AG04450 (cell line): ENCODE measurements at places on chromosomes 5 and 9.
A peak's percentile ranks its signal among the peaks of the same experiment; 100 is the strongest.

DNA sequence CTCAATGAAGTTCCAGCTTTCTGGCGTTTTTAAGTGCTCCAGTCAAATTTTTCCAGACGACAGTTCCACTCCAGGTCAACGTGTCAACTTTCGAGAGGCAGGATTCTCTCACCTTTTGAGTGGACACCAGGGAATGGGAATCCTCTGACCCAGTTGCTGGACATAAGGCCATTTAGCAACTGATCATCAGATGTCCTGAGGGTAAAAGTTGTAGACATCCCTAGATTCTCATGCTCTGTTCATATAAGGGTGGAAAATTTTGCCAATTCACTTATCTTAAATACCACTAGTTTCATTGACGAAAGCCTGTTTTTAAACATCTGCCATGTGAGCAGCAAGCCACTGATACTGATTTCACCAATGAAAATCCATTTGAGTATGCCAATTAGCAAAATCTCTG lies 275.5 kb downstream of the MAST4 start:
- no peak for DNase-seq

GRCh38 chr9:83544002-83544698 lies 5.9 kb upstream of the FRMD3 start:
- DNase-seq, result no peak

DNA sequence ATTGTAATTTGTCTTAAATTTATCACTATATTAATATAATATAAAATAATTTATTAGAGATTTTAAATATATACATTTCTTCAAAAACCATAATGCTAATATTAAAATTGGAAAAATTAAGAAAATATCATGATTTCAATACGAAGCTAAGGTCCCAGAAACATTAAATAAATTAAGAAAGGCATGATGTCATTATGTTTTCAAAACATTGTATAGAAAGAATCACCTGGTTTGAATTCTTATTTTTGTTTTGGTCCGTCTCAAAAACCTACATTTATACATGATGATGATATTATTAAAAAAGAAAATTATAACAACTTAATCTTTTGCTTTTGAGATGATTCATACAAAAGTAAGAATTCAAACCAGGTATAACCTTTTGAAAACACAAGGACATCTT lies 8.2 kb upstream of the EDIL3 start:
- DNase-seq, result no peak

GRCh38 chr5:154118385-154118784 lies 72.1 kb upstream of the GALNT10 start:
- DNase-seq, result no peak

DNA sequence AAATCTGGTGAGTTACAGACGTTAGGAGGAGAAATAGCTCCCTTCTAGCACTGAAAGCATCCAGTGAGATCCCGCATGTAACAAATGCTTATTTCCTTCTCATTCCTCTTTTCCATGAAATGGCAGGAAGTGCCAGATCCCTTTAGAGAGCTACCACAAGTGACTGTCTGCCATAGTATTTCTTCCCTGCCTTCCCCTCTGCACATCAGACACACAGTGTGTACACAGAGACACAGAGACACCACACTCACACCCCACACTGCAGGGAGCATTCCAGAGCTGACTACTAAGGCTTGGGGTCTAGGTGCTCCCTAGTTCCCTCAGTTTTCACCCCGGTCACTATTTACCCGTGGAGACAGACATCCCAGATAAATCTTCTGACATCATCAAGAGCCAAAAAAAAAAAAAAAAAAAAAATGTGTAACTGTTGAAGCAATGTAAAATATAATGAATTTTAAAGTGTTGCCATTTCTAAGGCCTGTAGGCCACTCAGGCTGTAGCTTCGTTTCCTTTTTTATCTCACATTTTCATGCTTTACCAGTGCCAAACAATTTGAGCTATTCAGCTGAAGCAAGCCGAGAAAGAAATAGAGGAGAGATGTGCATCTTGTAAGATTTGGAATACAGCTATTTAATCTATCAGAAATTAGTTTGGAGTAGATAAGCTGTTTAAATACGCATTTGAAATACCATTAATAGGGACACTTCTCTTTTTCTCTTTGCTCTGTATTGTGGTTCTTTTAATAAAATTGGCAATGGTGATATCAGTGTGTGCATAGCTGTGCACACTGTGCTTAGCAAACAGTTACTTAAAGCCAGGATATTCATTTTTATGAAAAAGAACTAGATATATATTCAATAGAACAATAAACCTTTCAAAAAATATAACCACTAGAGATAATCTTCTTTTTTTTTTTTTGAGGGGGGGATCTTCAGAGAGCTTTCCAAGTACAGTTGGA lies 405.5 kb downstream of the PDE4D start:
- DNase-seq, result no peak

DNA sequence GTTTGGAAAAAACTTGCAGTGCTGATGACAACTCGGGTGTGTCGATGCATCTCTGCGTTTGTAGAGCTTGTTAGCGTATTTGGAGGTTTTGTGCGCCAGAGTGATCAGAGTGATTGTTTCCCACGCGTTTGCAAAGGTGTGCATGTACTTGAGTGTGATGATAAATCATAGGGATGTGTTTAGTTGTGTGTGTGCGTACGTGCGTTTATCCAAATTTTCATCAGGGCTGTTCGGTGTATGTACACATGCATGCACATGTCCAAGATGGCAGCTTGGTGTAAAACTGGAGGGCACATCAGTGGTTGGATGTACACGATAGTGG lies 248 bp upstream of the C1QTNF2 start:
- DNase-seq, result no peak

GRCh38 chr9:2281031-2281802 lies 266.1 kb downstream of the SMARCA2 start:
- DNase-seq, result no peak

DNA sequence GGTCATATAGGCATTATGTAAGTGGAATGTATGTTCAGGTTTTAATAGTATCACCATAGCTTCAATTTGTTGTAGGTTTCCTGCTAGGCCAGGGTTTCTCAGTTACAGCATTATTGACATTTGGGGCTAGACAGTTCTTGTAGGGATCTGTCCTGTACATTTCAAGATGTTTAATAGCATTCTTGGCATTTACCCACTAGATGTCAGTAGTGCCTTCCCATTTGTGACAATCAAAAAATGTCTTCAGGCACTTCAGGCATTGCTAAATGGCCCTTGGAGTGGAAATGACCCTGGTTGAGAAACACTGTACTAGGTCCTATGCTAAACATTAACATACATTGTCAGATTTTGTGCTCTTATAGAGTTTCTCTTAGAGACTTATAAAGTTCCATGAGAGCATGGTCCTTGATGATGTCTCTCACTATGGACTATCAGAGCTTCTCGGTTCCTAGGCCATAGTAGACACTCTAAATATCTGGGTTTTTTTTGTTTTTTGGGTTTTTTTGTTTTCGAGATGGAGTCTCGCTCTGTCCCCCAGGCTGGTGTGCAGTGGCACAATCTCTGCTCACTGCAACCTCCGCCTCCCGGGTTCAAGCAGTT lies 1.4 kb downstream of the KIF20A start:
- DNase-seq, result peak; percentile 18

DNA sequence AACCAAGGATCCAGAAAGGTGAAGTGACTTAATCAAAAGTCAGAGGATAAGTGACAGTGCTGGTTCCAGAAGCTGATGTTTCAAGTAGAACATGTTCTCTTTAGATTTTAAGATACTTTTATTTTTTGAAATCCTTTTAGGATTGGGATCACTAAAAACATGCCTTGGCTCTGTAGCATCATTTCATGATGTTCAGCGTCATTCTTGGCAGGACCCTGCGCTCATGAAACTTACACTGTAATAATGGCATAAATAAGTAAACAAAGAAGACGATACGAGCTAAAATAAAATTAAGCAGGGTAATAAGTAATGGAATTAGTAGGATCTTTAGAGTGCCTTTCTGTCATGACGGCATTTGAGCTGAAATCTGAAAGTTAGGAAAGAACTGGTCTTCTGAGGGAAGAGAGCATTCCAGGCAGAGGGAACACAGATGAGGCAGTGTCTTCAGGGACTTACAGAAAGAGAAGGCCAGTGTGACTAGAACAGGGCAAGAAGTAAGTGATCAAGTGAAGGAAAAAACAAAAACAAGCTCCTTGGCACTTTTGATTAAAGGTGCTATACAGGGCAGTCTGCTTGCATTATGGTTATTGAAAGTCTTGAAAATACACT lies 19.9 kb downstream of the CTNNA1 start:
- no peak for DNase-seq

GRCh38 chr5:53008751-53009150 lies 19.6 kb downstream of the ITGA2 start:
- no peak for DNase-seq

- no peak for DNase-seq
Measured at GRCh38 chr5:180492226-180492903, 1.8 kb upstream of the CNOT6 start.

- DNase-seq, result no peak
Measured at GRCh38 chr5:64790210-64790609, 21.5 kb downstream of the CWC27 start.

- DNase-seq, result no peak
Measured at GRCh38 chr9:107246259-107247254, 36.5 kb upstream of the RAD23B start.

GRCh38 chr9:89522959-89523285 lies 25.0 kb upstream of the SEMA4D start:
- DNase-seq, result no peak

- DNase-seq, result no peak
Measured at GRCh38 chr5:45643056-45643455, 53.1 kb downstream of the HCN1 start.

DNA sequence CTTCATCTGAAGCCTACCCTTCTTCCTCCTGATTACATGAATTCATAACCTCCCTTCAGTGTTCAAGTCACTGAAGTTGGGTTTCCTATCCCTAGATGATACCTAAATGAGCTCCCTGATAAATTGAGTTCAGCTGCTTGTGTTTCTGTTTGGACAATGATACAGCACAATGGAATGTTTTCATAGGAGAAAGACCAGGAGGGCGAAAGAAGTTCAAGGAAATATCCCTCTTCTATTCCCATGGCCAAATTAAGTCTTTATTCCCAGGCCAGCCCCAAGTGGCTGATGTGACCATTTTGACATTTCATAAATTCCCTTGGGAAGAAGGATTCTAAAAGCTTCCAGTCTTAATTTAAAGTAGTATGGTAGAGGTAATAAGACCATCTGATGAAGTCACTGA lies 555.8 kb upstream of the CLINT1 start:
- peak; percentile 39 for DNase-seq

DNA sequence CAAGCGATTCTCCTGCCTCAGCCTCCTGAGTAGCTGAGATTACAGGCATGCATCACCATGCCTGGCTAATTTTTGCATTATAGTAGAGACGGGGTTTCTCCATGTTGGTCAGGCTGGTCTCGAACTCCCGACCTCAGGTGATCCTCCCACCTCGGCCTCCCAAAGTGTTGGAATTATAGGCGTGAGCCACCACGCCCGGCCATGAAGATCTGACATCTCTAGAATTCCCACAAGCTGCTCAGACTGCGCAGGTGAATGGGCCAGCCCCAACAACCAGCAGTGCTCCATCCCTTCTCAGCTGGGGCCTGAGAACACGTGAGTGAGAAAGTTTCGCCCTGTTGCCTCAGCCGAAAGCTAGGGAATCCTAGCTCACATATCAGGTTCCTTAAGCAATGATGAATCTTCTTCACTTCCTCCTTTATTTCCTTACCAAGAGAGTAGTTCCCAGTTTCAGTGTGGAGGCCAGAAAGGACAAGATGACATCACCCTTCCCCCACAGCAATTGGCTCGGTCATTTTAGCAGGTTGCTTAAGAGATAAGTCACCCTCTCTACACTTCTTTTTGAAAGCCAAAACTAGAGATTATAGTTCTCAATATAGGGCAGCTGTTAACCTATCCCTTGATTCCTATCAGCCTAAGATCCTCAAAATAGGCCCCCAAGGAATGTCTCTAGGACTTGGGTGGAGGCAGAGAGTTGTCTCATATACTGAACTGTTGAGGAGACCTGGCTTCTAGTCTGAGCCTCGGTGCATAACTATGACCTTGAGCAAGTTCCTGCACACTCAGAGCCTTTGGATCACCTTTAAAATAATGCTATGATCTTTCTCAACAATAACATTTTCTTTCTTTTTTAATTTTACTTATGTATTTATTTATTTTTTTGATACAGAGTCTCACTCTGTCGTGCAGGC lies 23.9 kb upstream of the PPP2CA start:
- DNase-seq, result no peak

GRCh38 chr9:95875305-95876137 lies at the start of gene ERCC6L2:
Gene ERCC6L2 (plus strand): TSS chr9:95875691. CDS start chr9:95876039, 348 bp downstream.
- peak; percentile 98 for DNase-seq

- no peak for DNase-seq
Measured at GRCh38 chr5:4230786-4231641, 635.4 kb downstream of the IRX1 start.

DNA sequence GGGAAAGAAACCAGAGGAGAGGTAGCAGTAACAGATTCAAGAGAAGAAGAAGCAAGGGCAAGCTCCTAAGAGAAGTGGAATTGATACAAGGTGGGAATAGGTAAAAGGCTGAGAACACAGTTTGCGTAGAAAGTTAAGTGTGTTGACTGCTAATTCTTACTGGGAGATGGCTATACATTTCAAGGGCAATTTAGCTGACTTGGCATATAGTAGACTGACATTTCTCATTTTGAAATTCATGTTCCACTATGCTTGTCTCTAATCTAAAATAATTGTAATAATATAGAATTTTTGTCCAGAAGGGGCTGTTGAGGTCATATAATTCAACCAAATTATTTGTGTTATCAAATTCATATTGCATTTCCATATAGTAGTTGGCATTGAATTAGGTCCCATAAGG lies 144.0 kb downstream of the ATG10 start:
- no peak for DNase-seq

GRCh38 chr9:131013771-131014676 lies 5.0 kb downstream of the LAMC3 start:
- DNase-seq, result no peak

- no peak for DNase-seq
Measured at GRCh38 chr9:120397453-120397852, 182.5 kb downstream of the CDK5RAP2 start.

GRCh38 chr5:179906795-179907555 lies 722 bp downstream of the TBC1D9B start:
- DNase-seq, result no peak

- no peak for DNase-seq
Measured at GRCh38 chr9:95504053-95504963, 12.5 kb downstream of the PTCH1 start.

GRCh38 chr5:39198127-39198526 lies 21.2 kb downstream of the FYB1 start:
- DNase-seq, result no peak

DNA sequence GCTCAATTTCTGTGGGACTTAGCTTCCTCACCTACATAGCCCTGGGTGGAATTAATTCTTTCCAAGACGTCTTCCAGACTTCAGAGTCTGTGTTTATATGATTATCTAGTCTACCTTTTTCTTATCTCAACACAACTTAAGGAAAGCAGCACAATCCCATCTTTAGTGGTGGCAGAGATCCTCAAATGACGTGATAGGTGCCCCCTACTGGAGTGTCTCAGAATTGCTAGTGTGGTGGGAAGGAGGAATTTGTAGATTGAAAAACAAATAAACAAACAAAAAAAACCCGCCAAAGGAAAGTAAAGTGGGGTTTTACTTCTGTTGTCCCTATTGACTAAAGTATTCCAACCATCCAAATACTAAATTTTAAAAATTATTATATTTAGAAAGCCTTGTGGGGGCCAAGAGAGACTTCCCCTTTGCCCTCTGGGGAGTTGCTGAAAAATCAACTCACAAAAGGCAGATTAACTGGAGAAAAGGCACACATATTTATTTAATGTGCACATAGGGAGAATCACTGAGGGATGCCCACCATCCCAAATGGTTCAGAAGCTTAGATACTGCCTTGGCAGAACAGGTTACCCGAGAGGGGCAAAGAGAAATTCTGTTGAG lies 283.3 kb downstream of the TMEM167A start:
- no peak for DNase-seq

- DNase-seq, result no peak
Measured at GRCh38 chr9:108049671-108050494, 560.3 kb upstream of the KLF4 start.

- no peak for DNase-seq
Measured at GRCh38 chr5:103101079-103101750, 18.7 kb downstream of the GIN1 start.
